K562 (cell line): ENCODE measurements at places on chromosomes 1 and 21.
A peak's percentile ranks its signal among the peaks of the same experiment; 100 is the strongest.

- no peak for DNase-seq
Measured at GRCh38 chr1:204256531-204256930, 42.7 kb upstream of the GOLT1A start.

- DNase-seq: no peak
Measured at GRCh38 chr1:54569339-54569738, 21.3 kb downstream of the ACOT11 start.

DNA sequence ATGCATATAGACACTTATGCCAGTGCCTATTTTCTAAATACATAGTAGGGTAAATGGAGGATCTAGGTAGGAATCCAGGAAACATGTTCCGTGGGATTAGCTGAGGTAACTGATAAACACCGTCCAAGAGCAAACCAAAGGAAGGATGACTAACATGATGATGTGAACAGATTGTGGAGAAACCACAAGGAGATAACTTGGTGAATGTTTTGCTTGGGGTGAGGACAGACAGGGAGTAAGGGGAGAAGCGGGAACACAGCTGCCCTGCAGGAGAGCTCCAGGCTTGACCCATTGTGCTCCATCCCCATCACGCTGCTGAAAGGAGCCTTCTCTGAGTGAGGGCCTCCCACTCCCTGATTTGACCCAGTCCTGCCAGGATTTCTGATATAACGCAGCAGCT lies 87.0 kb upstream of the ZC3H11B start:
- DNase-seq: no peak

DNA sequence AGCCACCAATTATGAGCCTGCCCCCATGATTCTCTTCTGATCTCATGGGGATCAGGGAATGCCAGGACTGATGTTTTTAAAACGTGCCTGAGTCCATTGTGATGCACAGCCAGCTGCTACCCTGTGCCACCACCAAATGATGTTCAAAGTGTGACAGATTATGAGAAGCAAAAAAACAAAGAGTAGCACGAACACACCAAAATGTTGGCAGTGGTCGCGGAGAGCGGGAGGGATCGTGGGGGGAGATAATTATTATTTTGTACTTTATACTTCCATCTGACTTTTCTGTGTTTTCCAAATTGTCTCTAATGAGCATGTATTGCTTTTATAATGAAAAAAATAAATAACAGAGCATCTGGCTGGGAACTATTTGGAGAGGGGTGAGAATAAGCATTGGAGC lies 50.5 kb downstream of the EPHB2 start:
- DNase-seq: no peak

DNA sequence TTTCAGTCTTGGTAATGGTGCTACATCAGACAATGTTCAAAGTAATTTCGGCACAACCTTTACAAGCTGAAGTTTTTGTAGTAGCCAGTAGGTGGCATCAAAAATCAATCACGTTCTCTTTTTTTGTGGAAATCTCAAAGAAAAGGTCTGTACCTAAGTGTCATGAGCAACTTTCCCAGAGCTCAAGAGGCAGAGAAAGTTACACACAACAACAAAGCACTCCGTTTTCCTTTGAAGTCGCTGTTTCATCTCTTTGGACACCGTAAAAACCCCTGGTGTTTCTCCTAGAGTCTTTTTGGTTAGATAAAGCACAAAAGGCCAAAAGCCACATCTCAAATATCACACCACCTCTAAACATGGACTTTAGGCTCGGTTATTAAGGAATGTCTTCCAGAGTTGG lies 131.6 kb downstream of the LHX8 start:
- DNase-seq: peak; percentile 17

DNA sequence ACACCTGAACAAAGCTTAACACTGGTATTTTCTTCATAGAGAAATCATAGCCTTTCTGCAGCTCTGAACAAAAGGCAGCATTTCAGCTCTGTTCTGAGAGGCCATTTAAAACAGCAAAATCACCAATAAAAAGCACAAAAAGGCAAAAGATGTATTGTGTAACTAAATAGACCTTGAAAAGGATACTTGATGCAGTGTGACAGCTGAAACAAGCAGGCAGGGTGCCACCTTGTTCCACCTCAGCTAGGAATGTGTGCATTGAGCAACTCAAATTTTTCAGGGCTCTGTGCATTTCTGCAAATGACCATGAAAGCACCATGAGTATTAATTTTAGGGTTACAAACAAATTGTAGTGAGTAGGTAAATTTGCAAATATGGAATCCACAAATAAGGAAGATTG lies 65.8 kb downstream of the RHOU start:
- DNase-seq: no peak

- no peak for DNase-seq
Measured at GRCh38 chr1:171141688-171142415, 43.2 kb upstream of the FMO2 start.

DNA sequence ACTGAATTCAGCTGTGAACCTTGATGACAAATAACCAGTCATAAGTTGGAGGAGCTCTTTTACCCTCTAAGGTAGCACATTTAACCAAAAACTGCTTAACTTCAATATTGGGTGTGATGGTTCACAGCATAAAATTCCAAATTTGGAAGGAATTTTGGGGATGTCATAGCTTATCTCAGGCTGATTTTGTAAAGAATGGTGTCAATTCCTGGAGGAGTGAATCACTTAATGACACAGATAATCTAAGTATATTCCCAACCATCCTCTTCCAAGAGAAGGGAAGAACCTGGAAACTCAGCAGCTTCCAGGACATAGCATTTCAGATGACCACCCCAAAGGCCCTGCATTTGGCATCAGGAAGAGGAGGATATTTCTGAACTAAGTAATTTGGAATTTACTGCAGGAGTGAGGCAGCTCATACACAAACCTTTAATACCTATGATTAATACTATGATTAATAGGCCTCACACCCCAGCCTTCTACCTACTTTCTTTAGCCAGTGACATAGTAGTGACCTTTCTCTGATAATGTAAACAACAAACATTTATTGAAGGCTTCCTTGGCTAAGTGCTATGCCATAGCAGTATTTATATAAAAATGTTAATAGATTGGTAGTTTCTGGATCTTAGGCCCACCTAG lies 14.5 kb downstream of the GLUL start:
- DNase-seq: no peak

GRCh38 chr1:24846671-24847070 lies 83.4 kb downstream of the RUNX3 start:
- DNase-seq: no peak

- DNase-seq: no peak
Measured at GRCh38 chr1:25338986-25339385, 852 bp downstream of the TMEM50A start.

GRCh38 chr1:216710598-216711333 lies 12.5 kb downstream of the ESRRG start:
- no peak for DNase-seq

DNA sequence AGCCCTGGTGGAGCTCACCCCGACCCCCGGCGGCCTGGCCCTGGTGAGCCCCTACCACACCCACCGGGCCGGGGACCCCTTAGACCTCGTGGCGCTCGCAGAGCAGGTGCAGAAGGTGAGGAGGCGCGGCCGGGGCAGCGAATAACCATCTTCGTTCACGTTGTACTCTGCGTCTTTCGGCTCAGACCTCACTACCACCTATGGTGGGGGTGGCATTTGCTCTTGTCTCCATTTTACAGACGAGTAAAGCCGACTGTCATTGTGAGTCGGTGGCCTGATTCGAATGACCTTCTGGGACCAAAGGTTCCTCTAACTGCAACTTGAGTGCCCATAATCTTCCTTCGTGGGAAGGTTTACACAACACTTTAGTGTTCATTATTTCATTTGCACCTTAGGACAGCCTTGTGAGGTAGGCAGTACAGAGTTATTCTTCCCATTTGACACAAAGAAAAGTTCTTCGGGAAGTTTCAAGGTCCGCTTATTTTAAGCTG lies 506 bp downstream of the C1orf50 start:
- DNase-seq: no peak

GRCh38 chr1:174769961-174770549 lies 229.7 kb upstream of the CACYBP start:
- peak; percentile 46 for DNase-seq

GRCh38 chr1:49363628-49364027 lies 586.9 kb upstream of the BEND5 start:
- no peak for DNase-seq

DNA sequence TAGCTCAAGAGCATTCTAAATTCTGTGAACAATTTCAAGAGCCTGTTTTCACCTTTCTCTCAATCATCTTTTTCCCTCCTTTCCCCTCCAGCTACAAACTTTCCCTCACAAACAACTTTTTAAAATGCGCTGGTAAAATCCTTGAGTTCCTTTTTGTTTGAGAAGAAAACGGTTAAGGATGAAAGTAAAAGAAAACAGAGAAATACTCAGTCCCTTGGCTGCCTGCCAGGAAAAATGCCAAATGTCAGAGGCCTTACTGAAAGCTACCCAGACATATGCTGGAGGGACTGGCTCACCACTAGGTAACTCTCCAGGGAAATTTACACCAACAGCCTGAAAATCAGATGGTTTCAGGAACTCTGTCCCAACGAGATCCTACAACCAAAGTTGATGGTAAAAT lies 11.0 kb upstream of the SERBP1 start:
- no peak for DNase-seq

GRCh38 chr1:56688522-56689026 lies 43.5 kb downstream of the PRKAA2 start:
- no peak for DNase-seq

DNA sequence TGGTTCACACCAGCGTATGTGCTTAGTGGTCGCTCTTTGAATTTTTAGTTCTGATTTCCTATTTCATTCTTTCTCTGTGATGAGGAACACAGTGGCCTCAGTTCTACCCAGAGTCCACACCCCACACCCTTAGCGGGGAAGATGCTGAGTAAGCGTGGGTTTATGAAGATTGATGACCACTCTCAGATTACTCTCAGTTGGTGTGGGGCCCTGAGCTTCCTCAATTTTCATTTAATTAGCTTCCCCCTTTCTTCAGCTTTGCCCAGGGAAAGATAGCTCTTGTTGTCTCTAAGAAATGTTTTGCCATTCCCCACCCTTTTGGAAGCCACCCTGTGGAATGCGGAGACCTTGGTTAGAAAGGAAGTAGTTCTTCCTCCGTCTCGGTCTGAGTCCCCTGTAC lies 299.9 kb upstream of the PROX1 start:
- no peak for DNase-seq

DNA sequence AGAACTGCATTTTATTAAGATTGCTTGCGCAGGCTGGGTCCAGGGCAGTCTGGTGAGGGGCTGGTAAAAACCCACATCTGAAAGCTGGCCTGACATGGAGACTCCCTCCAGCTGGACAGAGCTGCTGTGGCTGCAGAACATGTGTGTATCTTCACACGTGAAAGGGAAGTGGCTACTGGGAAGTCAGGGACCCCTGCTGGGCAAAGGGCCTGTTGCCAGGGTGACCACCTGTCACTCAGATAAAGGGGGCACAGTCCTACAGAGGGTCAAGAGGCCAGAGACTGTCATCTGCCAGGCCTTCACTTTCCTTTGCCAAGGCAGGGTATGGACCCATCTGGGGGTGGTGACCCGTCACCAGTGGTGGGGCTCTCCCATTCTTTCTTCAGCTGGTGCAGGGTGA lies 17.5 kb downstream of the NKAIN1 start:
- DNase-seq: no peak

GRCh38 chr1:7006996-7007871 lies 222.0 kb downstream of the CAMTA1 start:
- DNase-seq: no peak

GRCh38 chr1:111541721-111542120 lies 38.3 kb upstream of the ADORA3 start:
- no peak for DNase-seq

- DNase-seq: no peak
Measured at GRCh38 chr1:85202864-85203255, 2.0 kb upstream of the SYDE2 start.

DNA sequence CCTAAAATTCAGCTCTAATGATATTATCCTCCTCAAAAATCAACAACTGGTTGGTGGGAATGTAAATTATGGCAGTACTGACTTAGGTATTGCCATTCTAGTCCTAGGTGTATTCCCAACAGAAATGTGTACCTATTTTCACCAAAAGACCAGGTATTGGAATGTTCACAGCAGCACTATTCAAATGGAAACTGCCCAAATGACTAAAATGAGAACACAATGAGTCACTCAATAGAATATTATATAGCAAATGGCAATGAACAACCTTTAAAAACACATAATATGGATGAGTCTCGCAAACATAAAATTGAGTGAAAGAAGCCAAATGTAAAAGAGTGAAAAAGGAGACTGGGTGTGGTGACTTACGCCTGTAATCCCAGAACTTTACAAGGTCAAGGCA lies 44.9 kb downstream of the GADD45A start:
- no peak for DNase-seq

- DNase-seq: no peak
Measured at GRCh38 chr1:154553056-154554030, 5.1 kb downstream of the UBE2Q1 start.

DNA sequence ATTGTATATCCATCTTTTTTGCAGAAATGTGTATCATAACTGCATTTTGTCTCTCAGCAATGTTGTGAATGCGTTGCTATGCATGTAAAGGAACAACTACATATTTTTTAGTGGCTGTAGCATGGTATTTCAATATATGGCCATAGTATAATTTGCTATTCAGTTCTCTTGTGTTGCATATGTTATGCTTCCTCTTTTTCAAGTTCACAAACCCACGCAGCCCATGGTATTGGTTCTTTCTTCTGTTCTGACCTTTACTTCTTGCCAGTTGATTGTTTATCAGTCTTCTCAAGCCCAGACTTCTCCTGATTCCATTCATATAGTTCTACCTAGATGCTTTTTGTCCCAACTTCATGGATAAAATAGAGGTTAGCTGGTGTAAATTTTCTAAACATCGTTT lies 6.1 kb downstream of the SLC22A15 start:
- no peak for DNase-seq

DNA sequence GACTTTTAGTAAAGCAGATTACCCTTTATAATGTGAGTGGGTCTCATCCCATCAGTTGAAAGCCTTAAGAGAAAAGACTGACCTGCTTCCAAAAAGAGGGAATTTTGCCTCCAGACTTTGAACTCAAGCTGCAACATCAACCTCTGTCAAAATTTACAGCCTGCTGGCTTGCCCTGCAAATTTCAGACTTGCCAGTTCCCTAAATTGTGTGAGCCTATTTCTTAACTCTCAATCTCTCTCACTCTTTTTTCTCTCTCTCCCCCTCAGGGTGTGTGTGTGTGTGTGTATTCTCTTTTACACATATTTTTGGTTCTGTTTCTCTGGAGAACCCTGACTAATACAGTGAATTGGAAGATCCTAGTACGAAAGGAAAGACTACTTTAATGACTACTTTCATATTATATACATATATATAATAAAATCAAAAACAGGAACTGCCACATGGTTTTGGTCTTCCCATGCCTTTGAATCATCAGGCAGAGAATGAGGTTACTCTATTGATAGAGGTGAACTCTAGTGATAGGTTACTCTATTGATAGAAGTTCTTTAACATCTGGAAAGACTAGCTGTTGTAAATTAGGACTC lies 6.4 kb downstream of the OR2C3 start:
- DNase-seq: no peak

DNA sequence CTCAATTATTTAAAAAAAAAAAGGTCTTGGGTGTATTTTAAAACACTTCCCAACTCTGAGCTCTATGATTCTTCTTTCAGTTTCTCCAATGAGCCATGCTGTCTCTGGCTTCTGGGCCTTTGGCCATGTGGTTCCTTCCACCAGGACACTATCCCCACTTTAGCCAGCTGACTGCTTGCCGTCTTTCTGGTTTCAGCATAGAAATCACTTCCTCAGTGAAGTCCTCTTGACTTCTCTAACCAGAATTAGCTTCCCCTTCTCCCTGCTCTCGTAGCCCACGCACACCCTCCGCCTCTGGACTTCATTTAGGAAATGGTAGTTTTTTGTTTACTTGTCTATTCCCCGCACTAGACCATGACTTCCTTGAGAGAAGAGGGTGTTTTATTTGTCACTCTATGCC lies 1.1 kb upstream of the DIO1 start:
- DNase-seq: no peak
